NCI-H2081 treated with DMSO at 0.1 percent for 48 hours (cell line): ENCODE measurements at places on chromosomes 6 and 20.

GRCh38 chr20:37737826-37738420 lies 44.1 kb downstream of the CTNNBL1 start:
- DNase-seq = no peak

DNA sequence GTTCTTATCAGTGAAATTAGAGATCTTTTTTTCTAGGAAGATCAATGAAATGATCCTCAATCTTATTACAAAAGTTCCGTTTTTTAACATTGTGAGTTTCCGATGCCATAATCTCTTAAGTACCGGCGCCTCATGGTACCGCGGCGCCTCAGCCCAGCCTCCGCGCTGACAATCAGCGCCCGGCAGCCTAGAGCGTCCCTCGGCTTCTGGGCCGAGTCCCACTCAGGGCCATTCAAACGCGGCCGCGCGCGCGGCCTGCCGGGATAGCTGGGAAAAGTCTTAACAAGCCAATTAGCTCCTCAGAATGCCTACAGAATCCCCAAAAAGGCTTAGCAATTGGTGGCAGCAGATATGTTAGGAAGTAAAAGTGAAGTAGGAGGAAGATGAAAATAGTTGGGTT lies 204.8 kb downstream of the ADGB start:
- no peak for DNase-seq

DNA sequence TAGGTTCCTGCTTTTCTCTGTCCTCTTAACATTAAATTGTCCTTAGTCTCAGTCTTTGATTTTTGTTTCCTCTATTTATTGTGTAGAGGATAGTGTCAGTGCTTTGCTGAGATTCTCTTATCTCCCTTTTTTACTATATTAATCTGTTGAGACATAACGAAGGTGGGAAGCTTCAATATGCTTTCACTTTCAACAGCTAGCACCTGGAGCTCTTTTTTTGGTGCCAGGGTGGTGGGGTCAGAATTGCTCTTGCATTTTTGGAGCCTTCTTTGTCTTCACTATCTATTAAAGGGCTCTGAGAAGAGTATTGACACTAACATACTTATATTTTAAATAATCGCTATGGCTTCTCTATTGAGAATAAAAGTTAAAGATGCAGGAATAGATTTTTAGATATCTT lies 97.1 kb upstream of the EPHA7 start:
- no peak for DNase-seq

DNA sequence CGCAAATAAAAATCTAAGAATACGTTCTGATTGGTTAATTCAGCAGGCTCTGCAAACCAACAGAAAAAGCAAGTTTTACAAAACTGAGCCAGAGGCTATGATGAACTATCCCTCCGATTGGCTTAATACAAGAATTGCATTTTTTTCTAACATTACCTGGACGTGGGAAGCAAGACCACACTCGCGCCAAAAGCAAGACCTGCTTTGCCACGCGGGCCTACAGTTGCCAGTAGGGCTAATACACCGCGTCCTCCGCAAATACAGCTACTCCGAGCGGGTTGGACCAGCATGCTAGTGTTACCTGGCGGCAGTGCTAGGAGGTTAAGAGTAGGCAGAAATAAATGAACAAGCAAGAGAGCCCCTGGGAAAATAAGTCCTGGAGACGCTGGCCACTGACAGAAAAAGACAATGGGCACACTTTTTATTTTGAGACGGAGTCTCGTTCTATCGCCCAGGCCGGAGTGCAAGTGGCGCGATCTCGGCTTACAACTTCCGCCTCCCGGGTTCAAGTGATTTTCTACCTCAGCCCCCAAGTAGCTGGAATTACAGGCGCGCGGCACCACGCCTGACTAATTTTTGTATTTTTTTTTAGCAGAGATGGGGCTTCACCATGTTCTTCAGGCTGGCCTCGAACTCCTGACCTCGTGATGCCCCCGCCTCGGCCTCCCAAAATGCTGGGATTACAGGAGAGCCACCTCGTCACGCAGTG lies 131.9 kb upstream of the BTN3A2 start:
- no peak for DNase-seq

DNA sequence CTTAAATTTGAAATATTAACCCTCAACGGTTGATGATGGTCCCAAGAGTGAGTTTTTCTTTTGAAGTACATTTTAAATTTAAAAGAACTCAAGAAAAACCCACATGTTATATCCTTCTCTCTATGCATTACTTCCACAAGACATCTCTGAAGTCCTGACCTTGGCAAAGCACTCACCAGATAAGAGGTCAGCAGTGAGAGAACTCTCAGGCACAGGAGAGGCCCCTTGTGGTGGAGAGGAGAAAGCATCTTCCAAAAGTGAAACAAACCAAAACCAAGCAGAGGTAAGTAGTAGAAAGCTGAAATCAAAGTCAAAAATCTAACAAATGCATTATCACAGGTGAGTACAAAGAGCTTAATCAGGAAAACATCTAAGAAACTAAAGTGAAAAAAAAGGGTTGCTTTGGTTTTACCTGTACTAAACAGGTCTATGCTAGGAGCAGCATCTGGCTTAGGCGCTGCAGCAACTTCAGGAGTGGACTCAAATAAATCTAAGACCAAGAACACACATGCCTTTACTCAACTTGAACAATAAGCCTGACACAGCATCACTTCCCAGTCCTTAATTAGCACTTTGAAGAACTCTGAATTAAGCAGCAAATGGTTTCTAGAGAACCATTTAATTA lies 80.5 kb downstream of the PRSS35 start:
- DNase-seq = no peak

GRCh38 chr6:97174471-97174870 lies 108.5 kb downstream of the MMS22L start:
- DNase-seq = no peak

- DNase-seq = no peak
Measured at GRCh38 chr6:37088897-37089296, 81.1 kb upstream of the PIM1 start.

GRCh38 chr6:149867876-149868640 lies 3.9 kb upstream of the LRP11 start:
- DNase-seq = no peak

- DNase-seq = no peak
Measured at GRCh38 chr20:16581241-16581640, 8.0 kb upstream of the KIF16B start.

DNA sequence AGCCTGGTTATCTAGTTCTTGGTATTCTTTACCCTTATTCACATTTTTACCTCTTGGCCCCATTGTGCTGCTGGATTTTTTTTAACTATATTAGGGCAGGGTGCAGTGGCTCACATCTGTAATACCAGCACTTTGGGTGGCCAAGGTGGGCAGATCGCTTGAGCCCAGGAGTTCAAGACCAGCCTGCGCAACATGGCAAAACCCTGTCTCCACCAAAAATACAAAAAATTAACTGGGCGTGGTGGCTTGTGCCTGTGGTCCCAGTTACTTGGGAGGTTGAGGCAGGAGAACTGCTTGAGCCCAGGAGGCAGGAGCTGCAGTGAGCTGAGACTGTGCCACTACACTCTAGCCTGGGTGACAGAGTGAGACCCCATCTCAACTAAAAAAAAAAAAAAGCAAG lies 12.2 kb upstream of the TAF8 start:
- DNase-seq = no peak

DNA sequence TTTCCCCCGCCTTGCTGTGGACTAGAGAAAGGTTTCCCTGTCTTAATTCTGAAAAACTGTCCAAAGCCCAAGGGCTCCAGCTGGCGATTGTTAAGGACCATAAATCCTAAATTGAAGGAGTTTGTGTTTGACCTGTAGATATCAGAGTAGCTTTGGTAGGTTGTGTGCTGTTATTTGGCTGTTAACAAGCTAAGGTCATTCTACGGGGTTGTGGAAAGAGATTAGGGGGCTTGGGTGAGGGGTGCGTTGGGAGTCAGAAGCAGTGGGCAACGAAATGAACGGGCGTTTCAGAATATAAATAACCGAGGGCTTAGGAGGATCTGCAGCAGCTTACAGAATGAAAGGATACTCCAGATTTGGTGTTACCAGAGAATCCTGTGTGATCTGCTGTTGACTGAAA lies 32.6 kb upstream of the BTN3A2 start:
- DNase-seq = no peak

DNA sequence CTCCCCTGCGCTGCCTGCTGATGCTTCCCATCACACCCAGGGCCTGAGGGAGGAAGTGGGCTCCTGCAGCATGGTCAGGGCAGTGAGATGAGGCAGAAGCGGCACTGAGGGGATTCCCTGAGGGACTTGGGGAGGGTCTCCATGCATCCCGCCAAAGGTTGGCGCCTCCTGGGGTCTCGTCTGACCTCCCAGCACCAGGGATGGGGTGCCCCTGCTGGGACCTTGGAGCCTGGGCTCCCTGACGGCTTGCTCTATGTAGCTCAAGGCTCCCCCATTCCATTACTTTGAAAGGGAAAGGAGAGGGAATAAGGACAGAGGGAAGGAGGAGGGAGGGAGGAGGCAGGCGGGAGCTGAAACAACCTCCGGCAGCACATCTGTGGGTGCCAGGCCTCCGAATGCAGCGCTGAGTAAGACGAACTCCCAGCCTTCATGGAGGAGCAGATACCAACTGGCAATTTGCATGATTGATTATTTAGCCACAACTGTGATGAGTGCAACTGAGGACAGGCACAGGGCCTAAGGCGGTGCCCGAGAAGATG lies 259.3 kb downstream of the ERMARD start:
- DNase-seq = no peak

DNA sequence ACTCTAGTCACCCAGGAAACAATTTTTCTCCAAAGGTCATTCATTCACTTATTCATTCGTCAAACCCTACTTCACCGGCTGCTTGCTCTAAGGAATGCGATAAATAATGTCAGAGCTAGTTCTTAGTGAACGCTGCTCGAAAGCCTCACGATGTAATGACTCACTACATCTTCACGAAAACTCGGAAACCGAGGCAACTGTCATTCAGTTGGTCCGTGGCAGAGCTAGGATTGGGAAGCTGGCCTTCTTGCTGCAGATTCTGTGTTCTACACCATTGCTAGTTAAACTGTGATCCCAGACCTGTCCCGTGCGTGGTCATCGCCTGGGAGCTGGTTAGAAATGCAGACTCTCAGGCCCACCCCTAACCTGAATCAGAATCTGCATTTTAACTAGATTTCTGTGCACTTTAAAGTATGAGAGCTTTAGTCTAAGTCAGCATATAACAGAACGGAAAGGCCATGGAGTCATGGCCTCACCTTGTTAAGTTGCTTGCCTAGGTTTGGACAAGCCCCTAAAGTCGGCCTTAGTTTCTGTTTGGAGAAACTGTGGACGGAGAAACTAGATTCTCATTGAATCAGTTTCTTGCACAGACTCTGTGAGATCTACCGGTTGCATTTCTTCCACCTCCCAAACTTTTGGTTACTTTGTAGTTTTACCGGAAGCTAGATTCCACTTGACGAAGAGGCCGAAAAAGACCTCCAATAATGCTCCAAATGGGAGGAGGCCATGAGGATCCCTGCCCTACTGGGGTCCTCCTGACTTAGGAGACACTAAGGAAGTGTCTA lies 651 bp upstream of the CCND3 start:
- no peak for DNase-seq

- no peak for DNase-seq
Measured at GRCh38 chr6:16706029-16706428, 55.2 kb downstream of the ATXN1 start.

DNA sequence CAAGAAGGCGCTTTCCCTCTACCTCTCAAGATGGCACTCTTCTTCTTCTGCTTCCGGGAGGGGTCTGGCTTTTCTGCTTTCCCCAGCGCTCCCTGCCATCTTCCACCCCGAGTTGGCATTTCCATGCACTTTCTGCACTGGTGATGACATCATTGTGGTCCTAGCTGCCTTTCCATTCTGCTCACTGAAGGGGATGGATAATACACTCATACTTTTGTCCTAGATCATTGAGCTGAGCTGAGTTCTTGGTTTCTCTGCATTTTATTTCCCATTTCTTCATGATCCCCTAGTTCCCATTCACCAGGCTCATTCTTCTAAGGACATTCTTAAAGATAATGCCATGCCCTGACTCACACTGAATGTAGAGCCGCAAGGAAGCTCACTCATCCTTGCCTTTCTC lies 96.7 kb downstream of the EDN1 start:
- no peak for DNase-seq

DNA sequence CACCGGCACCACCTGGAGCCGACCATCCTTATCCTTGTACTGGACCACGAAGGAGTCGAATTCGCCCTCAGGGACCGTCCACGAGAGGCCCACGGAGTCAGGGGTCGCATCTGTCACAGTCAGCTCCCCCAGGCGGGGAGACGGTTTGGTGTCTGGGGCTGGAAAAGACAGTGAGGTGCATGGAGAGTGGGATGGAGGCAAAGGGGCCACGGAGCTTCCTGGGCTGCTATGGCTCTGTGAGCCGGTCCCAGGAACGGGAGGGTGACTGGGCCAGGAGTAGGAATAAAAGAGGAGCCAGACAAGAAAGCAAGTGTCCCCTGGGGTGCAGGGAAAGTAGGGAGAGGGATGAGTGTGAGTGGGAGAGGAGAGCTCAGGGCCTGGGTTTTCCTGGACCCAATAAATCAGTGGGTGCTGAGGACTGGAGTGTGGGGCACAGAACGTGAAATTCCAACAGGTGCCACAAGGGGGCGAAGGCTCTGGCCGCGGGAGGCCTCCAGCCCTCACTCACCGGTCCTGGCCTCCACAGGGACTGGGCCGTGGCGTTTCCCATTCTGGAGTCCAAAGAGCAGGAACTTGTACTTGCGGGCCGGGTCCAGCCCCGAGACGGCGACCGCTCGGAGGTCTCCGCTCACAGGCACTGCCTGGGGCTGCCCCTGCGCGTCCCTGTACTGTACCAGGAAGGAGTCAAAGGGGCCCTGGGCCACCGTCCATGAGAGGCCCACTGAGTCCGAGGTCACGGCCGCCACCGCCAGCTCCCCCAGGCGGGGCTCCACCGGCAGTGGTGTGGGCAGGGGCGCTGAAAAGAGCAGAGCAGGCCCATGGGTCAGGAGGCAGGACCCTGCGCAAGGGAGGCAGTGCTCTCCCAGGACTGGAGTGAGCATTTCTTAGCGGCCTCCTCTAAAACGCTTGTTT lies 9.9 kb downstream of the CYP21A2 start:
- no peak for DNase-seq

- DNase-seq = no peak
Measured at GRCh38 chr20:25223179-25223661, 24.7 kb upstream of the PYGB start.

DNA sequence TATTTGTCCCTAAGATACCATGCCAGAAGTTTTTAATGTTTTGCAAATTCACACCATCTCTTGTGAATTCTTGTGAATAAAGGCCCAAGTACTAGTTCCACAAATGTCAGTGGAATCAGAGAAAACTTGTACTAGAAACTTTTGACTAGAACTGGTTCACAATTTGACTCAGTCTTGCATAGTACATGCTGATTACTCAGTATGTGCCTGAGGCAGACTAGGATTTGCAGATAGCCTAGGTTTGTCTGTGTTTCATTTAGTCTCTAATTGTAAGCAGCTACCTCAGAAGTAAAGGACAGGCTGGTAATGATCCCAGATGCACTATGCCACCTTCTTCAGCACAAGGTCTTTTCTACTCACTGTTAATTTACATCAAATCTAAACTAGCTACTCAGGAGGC lies 34.2 kb upstream of the GSTA4 start:
- no peak for DNase-seq

GRCh38 chr6:105676857-105677256 lies 274.0 kb upstream of the PREP start:
- DNase-seq = no peak

DNA sequence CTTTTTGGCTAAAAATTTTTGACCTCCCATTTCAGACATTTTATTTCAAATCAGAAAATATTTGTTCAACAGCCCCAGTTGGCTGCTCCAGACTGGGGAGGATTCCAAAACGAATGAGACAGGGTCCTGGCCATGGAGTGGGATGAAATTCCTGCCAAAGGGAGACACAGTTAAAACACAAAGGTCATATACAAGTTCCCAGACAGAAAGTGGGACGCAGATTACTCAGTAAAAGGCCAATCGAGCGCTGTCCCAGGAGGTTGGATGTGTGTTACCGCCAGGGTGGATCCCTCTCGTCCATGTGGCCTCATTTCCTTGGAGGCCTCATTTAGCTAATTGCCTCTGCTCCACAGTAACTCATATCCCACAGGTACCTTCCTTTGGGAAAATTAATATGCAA lies 41.8 kb upstream of the NNAT start:
- DNase-seq = no peak
